ENCODE measurements at places on chromosomes 5 and 9.

GRCh38 chr5:169004551-169004950 is 296.4 kb downstream of the SLIT3 start:
- no peak for DNase-seq

GRCh38 chr9:83154087-83154736 is 91.3 kb upstream of the RASEF start:
- DNase-seq, result peak; percentile 52

DNA sequence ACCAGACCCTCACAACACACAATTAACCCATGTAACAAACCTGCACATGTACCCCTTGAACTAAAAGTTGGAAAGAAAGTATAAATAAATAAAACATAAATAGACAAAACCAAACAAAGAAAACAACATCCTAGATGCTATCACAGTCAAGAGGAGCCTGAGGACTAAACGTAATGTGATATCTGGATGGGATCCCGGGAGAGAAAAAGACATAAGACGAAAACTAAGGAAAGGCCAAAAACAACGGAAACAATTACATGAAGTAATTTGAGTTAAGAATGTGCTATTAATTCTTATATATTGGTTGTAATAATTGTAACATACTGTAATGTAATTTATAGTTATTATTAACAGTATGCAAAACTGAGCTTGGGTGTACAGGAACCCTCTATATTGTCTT is 793.9 kb downstream of the SEMA5A start:
- no peak for DNase-seq

GRCh38 chr5:151240924-151241635 is 11.9 kb upstream of the GM2A start:
- no peak for DNase-seq

GRCh38 chr9:113395000-113395861 is 5.9 kb downstream of the ALAD start:
- DNase-seq, result peak; percentile 69

GRCh38 chr5:136364307-136364706 is 1.0 kb downstream of the TRPC7 start:
- DNase-seq, result no peak

GRCh38 chr9:8718121-8718725 is 918.6 kb upstream of the DMAC1 start:
- no peak for DNase-seq

GRCh38 chr5:126544087-126544740 is 50.8 kb downstream of the ALDH7A1 start:
- peak; percentile 24 for DNase-seq

- no peak for DNase-seq
Measured at GRCh38 chr5:38932854-38933408, 87.1 kb downstream of the OSMR start.

GRCh38 chr5:158638396-158638795 is 461.3 kb downstream of the EBF1 start:
- DNase-seq, result no peak

DNA sequence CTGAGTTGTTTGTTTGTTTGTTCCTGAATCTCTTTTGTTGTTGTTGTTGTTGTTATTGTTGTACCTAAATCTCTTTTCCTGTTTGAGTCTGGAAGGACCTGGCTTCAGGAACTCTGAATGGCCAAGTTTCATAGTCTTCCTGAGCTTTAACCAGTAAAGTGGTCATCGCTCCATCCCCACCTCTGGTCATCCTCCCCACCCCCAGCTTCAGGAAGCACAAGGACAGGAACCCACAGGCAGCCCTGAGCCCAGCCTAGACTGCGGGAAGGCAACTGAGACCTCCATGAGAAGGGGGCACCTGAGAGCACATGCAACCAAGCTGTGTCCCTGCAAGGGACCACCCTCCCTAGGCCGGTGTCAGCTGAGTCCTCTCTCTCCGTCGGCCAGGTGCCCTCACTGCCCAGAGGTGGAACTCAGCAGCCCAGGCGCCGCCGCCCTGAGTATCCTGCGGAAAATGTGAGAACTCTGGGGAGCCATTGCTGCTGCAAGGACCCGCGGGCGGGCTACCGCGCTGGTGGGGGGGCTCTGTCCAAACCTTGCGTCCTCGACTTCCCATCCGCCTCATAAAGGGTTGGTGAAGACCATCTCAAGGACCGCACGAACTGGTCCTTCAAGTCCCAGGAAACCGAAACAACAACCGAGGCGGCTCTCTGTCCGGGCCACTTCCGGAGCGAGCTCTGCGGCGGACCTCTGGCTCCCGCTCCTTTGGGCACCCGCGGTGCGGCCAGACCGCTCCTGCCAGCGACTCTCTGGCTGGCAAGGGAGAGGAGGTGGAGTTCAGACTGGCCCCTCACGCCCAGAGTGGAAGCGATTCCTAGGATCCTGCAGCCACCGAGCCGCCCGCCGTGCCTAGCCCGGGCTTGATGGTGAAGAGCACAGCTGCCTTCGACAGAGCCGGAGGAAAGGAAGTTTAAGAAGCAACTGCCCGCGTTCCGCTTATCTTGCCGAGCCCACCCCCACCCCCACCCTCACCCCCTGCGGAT is 4.2 kb downstream of the BARX1 start:
- DNase-seq, result no peak

GRCh38 chr5:29304545-29304944 is 1888.9 kb upstream of the CDH6 start:
- DNase-seq, result no peak

- DNase-seq, result peak; percentile 31
Measured at GRCh38 chr9:4662989-4663792, 1.1 kb downstream of the PLPP6 start.

DNA sequence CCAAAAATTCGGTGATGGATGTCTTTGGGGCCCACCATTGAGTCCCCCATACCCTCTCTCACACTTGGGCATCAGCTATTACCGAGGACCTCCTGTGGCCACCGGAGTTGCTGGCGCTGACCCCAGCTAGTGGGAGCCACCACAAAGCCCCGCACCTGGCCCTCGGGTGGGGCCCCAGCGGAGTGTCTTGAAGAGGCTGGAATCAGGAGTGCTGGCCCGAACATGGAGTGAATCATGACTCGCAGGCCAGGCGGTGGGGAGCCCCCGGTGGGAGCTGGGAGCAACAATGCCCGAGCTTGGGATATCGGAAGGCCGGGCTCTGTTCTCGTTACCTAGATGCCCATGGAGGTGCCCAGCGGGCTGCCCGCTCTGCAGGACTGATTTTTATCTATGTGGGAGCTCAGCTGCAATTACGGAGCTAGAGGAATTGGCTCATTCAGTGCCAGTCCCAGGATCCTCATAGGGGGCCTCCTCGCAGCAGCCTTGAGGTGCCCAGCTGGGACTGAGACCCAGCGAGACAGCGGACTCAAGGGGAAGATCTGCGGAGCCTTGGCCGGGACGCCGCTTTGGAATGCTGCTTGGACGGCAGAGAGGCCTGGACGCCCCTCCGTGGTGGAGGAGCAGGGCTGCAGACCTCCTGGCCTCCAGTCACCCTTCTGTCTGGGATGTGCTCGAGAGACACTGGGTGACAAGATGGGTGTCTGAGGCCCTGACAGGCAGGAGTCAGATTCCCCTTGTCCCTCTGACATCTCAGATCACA is 70.8 kb downstream of the PSMB7 start:
- no peak for DNase-seq

DNA sequence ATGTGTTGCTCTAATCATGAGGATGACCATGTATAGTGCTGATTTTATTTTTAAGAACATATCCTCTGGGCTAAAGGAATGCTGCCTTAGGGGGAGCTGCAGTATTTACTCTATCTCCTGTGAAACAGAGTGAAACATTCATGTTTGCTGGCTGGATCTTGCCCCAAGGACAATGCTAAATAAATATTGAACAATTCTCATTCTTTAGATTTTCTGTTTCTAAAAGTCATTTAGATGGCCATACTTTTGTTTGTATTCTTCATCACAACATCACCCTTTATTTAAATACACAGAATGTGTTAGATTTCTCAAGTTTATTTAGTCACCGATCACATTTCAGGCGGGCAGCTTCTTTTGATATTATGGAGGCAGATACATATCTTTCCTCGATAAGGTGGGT is 103.3 kb downstream of the ARHGEF28 start:
- DNase-seq, result no peak

GRCh38 chr5:1751026-1751863 is 48.4 kb downstream of the MRPL36 start:
- DNase-seq, result no peak

GRCh38 chr5:44542470-44542869 is 153.2 kb upstream of the FGF10 start:
- DNase-seq, result no peak

DNA sequence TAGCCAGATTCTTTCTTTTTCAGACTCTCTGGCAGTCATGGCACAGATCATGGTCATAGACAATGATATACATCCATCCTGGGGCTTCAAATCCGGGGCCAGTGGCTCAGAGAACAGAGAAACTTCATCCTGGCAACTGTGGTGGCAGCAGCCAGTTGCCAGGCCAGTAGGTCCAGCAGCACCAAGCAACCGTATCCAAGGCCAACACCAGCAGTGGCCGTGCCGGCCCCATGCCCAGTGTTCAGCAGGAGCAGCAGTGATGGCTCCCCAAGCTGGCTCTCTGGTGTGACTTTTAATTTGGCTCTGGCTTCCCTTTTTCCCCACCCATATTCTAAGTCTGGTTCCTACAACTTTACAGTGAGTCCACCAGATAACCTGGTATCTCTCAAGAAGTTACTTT is 300.5 kb downstream of the DEPDC1B start:
- DNase-seq, result no peak

DNA sequence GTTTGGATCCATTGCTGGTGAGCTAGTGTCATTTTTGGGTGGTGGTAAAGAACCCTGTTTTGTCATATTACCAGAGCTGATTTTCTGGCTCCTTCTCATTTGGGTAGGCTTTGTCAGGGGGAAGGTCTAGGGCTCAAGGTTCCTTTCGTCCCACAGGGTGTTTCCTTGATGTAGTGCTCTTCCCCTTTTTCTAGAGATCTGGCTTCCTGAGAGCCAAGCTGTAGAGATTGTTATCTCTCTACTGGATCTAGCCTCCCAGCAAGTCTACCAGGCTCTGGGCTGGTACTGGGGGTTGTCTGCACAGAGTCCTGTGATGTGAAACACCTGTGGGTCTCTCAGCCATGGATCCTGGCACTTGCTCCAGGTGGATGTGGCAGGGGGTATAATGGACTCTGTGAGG is 145.9 kb downstream of the HINT1 start:
- no peak for DNase-seq

- no peak for DNase-seq
Measured at GRCh38 chr5:103434057-103434456, 128.5 kb downstream of the NUDT12 start.

DNA sequence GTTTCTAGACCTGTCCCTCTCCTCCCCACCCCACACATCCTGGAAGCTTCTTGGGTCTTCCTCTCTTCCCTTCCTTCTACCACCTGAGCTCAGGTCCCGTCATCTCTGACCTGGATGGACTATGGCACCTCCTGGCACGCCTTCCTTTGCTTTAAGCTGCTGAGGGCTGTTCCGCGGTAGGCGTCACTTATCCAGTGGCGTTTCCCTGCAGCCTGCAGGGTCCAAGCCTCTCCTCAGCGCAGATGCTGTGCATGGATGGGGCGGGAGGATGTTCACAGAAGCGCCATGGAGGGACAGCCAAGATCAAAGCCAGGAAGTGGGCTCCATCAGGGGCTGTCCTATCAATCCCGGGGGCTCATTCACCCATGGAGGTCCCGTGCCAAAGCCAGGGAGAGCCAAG is 23.8 kb upstream of the CNOT6 start:
- DNase-seq, result no peak

DNA sequence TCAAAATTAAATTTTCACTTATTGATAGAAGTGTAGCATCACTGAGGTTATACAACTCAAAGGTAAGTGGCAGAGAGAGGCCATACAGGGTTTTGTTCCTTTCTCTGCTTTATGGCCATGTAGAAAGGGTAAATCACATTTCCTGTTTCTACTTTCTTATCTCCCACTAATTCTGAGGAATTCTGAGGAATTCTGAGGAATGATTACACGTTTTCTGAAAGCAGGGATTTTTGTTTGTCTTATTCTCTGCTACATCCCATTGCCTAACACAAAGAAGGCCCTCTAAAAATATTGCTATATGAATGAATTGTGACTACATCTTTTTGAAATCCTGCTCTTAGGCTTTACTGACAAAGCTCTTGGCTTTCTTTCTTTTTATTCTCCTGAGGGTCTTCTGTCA is 516.9 kb upstream of the ZNF608 start:
- no peak for DNase-seq

GRCh38 chr5:64566310-64566916 is 60.6 kb downstream of the RGS7BP start:
- DNase-seq, result no peak

- DNase-seq, result no peak
Measured at GRCh38 chr9:78397045-78397444, 100.1 kb downstream of the PSAT1 start.

DNA sequence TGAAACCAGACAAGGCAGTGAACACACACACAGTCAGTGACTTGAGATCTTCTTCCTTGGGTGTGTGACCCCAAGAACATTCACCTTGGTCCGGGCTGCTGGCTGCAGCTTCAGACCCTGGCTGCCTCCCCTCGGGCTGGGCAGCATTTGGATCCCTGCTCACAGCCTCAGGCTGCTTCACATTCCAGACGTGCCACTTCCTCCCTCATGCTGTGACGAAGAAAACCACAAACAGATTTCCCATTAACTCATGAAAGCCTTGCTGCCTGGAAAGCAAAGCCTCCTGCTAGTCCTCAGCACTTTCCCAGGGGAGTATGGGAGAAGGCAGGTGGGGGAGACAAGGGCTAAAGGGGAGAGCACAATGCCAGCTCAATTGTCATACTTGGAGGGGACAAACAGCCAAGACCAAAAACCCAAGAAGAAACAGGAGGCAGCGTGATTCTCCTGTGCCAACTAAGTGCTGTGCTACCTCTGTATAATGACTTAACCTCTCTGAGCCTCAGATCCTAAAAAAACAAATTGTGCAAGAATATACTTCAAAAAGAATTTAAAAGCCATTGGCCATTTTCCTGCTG is 594.6 kb upstream of the BRINP1 start:
- peak; percentile 7 for DNase-seq

DNA sequence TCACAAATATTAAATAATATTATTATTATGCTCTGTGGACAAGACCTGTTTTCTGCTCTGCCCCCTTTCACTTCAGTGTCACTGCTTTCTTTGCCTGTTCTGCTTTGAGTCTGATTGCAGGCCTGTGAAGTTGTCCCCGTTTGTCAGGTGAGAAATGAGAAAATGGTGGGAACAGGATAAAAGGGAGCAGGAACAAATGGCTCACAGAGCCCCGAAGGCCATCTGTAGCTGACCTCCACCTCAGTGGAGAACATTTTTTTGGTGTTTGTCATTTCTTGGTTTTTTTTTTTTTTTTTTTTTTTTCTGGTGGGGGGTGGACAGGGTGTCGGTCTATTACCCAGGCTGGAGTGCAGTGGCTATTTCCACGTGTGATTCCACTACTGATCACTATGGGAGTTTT is 13.2 kb upstream of the S100Z start:
- DNase-seq, result no peak

DNA sequence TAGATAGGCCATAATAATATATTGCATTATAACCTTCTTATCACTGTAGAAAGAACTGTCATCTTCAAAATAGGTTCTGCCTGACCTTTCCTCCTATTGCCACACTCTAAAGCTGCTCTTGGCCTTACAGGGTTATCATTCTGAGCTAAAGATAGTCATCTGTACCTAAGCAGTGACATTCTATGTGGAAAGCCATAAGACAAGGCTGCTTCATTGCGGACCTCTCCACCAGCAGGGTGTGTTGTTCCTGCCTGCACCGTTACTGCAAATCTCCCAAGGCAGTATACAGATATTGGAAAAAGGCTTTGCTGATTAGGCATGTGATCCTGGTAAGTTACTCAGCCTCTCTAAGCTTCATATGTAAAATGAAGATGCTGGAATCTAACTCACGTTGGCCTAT is 8.1 kb downstream of the ZNF622 start:
- no peak for DNase-seq

Measured in large intestine (tissue), 12 donors.